Thymus (tissue), 14 donors: ENCODE measurements at places on chromosomes 11 and 22.

DNA sequence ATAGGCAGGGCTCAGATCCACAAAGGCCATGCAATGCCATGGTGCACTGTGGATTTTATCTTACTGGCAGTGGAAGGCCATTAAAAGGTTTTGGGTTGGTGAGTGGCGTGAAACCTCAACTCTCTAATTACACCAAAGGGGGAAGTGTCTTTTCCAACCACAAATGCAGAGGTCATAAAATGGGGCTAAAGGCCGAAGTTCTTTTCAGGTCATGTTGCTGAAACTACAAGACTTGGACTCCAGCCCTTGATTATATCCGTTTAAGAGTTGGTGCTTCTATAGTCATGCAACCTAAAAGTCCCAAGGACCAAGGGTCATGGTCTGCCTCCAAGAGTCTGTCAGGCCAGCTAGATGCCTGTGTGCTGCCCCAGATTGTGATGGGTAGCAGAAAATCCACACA, 434.3 kb downstream of the RAB38 start:
- H3K36me3 ChIP-seq = no peaks in the 10 kb centered on the region
- no peaks in the 10 kb centered on the region for H3K4me1 ChIP-seq
- no peak for DNase-seq
- no peak overlapping the region for H3K27ac ChIP-seq
- no peak overlapping the region for H3K4me3 ChIP-seq

- no peak overlapping the region for H3K27ac ChIP-seq
- H3K36me3 ChIP-seq = no peaks in the 10 kb centered on the region
- H3K27me3 ChIP-seq = no peaks in the 10 kb centered on the region
Observed at GRCh38 chr11:61635787-61636186, 44.4 kb upstream of the DAGLA start.

DNA sequence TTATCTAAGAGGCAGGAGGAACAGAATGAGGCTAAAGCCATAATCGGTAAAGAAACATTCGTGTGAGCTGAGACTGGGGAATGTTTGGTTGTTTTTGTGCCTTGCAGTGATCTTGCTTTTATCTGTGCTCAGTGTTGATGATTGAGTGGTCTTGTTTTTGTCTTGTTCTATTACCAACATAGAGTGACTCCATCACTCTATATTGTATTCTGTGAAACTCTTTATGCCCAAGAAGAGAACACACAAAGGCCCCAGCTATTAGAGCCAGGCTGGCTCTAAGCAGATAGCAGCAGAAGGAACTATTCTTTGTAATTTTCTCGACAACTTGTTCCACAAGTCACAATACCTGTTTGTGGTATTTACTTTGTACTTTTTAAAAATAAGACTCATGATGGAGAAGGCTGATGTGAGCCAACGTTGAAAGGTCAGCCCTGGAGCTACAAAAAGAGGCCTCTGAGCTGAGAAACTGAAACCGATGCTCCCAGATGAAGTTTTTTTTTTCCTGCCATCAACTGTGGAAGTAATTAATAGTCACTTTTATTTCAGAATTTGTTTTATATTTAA, 68.4 kb downstream of the LARGE1 start:
- no peak for DNase-seq
- H3K27ac ChIP-seq = no peak overlapping the region
- H3K4me3 ChIP-seq = no peak overlapping the region

GRCh38 chr11:117917591-117918151, 11.5 kb downstream of the TMPRSS13 start:
- H3K27me3 ChIP-seq = no peaks in the 10 kb centered on the region
- H3K36me3 ChIP-seq = no peaks in the 10 kb centered on the region
- no peak overlapping the region for H3K4me3 ChIP-seq
- no peaks in the 10 kb centered on the region for H3K4me1 ChIP-seq
- DNase-seq = no peak
- H3K27ac ChIP-seq = no peak overlapping the region

- no peaks in the 10 kb centered on the region for H3K4me1 ChIP-seq
- DNase-seq = no peak
- no peaks in the 10 kb centered on the region for H3K36me3 ChIP-seq
Observed at GRCh38 chr22:36612458-36612857, 83.5 kb upstream of the EIF3D start.

DNA sequence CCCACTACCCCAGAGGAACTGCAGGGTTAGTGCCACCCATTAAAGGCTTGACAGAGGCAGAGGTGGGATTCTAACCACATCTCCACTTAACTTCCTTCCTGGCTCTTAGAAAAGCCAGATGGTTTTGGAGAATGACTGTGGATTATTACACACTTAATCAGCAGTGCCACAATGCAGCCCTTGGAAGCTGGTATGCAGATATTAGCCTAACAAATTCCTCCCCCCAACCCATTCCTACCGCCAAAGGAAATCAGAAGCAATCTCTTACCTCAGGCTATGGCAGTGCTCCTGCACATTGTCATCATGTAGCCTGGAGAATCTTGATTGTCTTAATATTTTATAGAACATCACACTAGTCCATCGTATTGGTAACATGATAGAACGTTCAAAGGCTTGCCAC, 23.2 kb upstream of the NRGN start:
- no peak for DNase-seq
- peaks cover 10% of the 10 kb centered on the region for H3K4me1 ChIP-seq
- no peak overlapping the region for H3K27ac ChIP-seq
- peaks cover 51% of the 10 kb centered on the region for H3K27me3 ChIP-seq
- H3K36me3 ChIP-seq = no peaks in the 10 kb centered on the region

GRCh38 chr22:46233231-46233630, 16.9 kb downstream of the CDPF1 start:
- DNase-seq = no peak
- H3K27ac ChIP-seq = no peak overlapping the region
- peaks cover 22% of the 10 kb centered on the region for H3K36me3 ChIP-seq
- H3K27me3 ChIP-seq = no peaks in the 10 kb centered on the region
- H3K4me3 ChIP-seq = no peak overlapping the region

DNA sequence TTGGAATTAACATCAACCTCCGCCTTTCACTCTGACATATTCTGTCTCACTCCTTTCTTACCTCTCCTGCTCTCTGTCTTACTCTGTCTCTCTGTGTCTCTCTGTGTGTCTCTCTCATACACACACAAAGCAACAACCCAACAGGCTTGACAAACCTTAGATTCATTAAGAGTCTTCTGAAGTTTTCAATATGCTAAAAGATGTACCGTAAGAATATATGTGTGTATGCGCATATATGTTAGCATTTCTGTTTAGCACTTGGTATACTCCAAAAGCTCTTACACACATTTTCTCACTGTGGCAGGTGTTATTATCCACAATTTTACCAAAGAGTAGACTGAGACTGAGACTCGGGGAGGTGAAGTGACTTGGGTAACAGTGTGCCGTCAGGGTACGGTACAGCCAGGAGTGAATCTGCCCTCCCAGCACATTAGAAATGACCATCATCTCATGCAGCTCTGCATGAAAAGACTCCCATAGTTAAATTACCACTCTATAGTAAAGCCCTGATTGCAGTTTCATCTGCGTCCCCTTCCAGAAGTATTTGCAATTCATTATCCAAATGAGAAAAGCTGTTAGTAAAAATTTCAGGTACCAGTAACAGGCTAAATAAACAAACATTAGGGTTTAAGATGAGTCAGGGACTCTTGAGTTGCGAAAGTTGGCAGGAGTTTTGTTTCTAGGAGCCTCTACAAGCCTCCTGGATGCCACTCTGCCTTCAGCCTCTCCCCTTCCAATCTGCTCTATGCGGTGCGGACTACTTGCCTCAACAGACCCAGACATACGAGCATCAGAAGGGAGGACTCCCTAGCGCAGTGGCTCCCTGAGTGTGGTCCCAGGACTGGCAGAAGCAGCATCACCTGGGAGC, 195.2 kb upstream of the TMEM45B start:
- no peak overlapping the region for H3K27ac ChIP-seq
- H3K36me3 ChIP-seq = no peaks in the 10 kb centered on the region
- H3K4me3 ChIP-seq = no peak overlapping the region

- H3K4me3 ChIP-seq = no peak overlapping the region
- no peak overlapping the region for H3K27ac ChIP-seq
- DNase-seq = no peak
- H3K27me3 ChIP-seq = no peaks in the 10 kb centered on the region
- H3K4me1 ChIP-seq = no peaks in the 10 kb centered on the region
- H3K36me3 ChIP-seq = no peaks in the 10 kb centered on the region
Observed at GRCh38 chr11:111162305-111162704, 83.2 kb upstream of the POU2AF2 start.

DNA sequence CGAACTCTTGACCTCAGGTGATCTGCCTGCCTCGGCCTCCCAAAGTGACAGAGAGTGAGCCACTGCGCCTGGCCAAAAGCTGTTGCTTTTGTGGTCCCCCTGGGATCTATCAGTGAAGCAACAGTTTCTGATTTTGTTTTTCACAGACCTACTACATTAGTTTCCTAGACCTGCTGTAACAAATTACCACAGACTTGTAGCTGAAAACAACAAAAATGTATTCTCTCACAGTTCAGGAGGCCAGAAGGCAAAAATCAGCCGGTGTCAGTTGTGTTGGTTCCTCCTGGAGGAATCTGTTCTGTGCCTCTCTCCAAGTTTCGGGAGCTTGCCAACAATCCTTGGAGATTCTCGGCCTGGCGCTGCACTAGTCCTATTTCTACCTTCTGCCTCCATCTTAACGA, 8.5 kb upstream of the SLC35C1 start:
- DNase-seq = no peak
- no peaks in the 10 kb centered on the region for H3K27me3 ChIP-seq
- H3K27ac ChIP-seq = no peak overlapping the region

- no peaks in the 10 kb centered on the region for H3K27me3 ChIP-seq
- no peak overlapping the region for H3K4me3 ChIP-seq
- H3K4me1 ChIP-seq = no peaks in the 10 kb centered on the region
- no peak overlapping the region for H3K27ac ChIP-seq
Observed at GRCh38 chr11:94325681-94326080, 21.3 kb downstream of the IZUMO1R start.

GRCh38 chr11:131371791-131372104, 1.3 kb downstream of the NTM start:
- H3K4me3 ChIP-seq = no peak overlapping the region
- peaks cover 47% of the 10 kb centered on the region for H3K27me3 ChIP-seq
- DNase-seq = no peak
- H3K36me3 ChIP-seq = no peaks in the 10 kb centered on the region
- no peaks in the 10 kb centered on the region for H3K4me1 ChIP-seq
